Activated gamma-delta T cell (primary cell): ENCODE measurements at places on chromosomes 16 and 17.

GRCh38 chr16:71460941-71461340, 1.1 kb downstream of the ZNF23 start:
- no peak for DNase-seq

- DNase-seq = no peak
Measured at GRCh38 chr17:75594499-75595283, 7.1 kb downstream of the MYO15B start.

- no peak for DNase-seq
Measured at GRCh38 chr16:4911970-4912386, 25.0 kb downstream of the PPL start.

- no peak for DNase-seq
Measured at GRCh38 chr16:4612474-4612931, 2.2 kb downstream of the UBALD1 start.

- DNase-seq = no peak
Measured at GRCh38 chr16:16158741-16159374, 64.4 kb downstream of the ABCC6 start.

DNA sequence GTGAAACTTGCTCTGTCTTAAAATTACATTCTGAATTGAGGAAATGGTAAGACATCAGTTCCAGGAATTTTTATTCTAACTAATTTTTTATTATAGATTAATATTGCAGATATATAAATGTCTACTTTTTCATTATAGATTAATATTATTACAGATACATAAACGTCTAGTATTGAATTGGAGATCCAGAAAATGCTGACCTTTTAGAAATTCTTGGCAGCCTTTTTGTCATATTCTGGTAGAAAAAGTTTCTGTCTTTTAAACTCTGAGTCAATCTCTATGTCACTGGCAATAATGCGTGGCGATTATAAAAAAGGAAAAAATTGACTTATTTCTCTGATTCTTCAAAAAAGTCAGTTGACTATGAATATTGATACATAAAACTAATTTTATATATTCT, 8.7 kb downstream of the ERCC4 start:
- DNase-seq = no peak

DNA sequence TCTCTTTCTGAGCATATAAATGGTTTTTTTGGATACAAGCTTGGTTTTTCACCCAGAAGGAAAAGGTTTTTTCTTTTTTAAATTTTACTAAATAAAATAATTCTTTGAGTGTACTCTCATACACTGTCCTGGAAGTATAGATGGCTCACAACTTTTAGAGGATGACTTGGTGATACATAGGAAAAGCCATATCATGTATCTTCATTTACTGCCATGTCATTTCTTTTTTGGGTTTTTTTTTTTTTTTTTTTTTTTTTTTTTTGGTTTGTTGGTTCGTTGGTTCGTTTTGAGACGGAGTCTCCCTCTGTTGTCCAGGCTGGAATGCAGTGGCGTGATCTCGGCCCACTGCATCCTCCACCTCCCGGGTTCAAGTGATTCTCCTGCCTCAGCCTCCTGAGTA, 11.8 kb downstream of the OGFOD1 start:
- DNase-seq = no peak

GRCh38 chr16:51416926-51417325, 265.9 kb upstream of the SALL1 start:
- DNase-seq = no peak

DNA sequence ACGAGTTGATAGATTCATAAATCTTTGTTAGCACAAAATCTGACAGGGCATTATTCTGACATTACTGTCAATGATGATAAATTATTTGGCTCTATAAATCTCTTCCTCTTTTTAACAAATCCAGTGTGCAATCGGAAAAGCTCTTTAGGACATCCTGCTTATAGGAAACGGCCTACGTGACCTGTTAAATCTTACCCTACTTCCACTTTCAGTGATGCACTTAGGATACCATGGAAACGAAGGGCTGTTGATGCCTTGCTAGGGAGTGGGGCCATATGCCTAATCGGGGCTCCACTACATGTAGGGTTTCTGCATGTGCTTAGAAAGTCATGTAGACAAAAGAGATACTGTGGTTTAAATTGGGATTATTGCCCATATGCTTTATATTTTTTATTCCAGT, 27.2 kb downstream of the ZNF594 start:
- no peak for DNase-seq

GRCh38 chr16:68432701-68433100, 15.6 kb downstream of the SMPD3 start:
- DNase-seq = no peak

GRCh38 chr16:57049678-57050077, 42.7 kb upstream of the CPNE2 start:
- no peak for DNase-seq

- DNase-seq = no peak
Measured at GRCh38 chr17:80428363-80428762, 13.4 kb downstream of the ENDOV start.

DNA sequence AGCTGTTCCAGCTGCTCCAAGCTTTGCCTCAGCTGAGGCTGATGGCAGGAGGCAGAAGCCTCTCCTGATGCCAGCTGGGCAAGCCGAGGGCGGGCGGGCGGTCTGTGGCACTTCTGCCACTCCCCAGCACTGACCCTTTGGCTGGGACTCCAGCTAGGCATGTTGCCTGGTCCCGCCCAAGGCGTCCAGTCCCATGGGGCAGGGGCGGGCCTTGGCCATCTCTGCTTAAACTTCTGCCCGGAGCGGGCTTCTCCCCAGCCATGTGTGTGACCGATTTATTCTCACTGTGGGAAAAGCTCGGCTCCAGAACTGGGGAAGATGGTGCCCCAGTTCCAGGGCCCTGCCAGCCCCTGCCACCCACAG, 349.1 kb downstream of the SEC14L1 start:
- DNase-seq = no peak

- no peak for DNase-seq
Measured at GRCh38 chr16:82671741-82672140, 45.0 kb downstream of the CDH13 start.

GRCh38 chr17:36930583-36930900, 6.7 kb upstream of the LHX1 start:
- no peak for DNase-seq

- no peak for DNase-seq
Measured at GRCh38 chr17:72151565-72152386, 31.0 kb downstream of the SOX9 start.

DNA sequence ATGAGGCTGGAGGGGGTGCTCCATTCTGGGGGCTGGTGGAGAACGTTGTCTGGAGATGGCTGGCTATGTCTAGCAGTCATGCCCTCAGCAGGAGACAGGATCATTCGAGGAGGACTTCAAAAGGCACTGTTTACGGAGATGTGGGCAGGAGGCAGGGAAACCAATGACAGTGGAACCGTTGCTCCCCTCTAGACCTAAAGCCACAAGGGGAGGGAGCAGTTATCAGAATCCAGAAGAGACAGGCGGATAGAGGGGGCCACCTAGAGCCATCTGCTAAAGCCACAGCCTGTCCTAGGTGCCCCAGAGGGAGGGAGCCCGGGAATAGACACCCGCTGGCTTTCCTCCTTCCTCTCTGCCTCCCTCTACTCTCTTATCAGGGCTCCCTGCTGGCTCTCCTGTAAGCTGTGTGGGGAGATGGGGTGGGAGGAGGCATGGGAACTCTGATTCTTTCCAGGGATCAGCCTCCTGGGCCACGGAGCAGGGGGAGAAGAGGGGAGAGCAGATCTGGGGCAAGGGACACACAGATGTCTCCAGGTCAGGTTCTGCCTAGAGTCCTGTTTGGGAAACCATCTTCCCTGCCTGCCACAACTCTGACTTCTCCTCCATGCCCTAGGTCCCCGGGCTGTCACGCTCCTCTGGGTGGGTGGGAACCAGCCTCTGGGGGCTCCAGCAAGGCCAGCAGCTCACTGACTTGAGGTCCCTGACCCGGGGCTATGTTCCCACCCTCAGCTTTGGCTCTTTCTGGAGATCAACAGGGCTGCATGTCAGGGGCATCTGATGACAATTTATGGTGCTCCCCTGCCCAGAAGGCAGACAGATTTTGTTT, 42.3 kb downstream of the IRX3 start:
- DNase-seq = no peak

GRCh38 chr16:3173892-3174617, 13.9 kb upstream of the OR1F1 start:
- no peak for DNase-seq

- no peak for DNase-seq
Measured at GRCh38 chr17:29977836-29978235, 36.4 kb downstream of the EFCAB5 start.

DNA sequence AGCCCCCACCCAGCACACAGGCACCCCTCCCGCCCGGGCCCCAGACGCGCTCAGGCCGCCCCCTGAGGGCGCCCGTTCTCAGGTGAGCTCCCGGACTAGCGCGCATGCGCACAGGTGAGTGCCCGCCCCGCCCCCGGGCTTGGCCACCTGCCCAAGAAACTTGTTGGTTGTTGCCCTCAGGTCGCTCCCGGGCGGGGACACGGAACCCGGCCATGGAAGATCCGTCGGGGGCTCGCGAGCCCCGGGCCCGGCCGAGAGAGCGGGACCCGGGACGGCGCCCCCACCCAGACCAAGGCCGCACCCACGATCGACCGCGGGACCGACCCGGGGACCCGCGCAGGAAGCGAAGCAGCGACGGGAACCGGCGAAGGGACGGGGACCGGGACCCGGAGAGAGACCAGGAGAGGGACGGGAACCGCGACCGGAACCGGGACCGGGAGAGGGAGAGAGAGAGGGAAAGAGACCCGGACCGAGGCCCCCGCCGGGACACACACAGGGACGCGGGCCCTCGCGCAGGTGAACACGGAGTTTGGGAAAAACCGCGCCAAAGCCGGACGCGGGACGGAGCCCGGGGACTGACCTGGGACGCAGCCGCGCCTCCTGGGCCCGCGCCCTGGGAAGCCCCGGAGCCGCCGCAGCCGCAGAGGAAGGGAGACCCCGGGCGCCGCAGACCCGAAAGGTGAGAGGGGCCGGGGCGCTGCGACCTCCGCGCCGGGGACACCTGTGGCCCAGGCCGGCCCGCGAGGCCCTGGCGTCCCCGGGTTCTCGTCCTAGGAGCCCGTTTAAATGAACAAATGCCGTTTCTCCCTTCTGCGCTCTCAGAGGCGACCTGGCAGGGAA, at the start of gene MARVELD3:
MARVELD3 (plus strand) TSS at position 167 of the 840 bp plus-strand sequence; CDS start at position 213, 46 bp downstream.
- DNase-seq = no peak

DNA sequence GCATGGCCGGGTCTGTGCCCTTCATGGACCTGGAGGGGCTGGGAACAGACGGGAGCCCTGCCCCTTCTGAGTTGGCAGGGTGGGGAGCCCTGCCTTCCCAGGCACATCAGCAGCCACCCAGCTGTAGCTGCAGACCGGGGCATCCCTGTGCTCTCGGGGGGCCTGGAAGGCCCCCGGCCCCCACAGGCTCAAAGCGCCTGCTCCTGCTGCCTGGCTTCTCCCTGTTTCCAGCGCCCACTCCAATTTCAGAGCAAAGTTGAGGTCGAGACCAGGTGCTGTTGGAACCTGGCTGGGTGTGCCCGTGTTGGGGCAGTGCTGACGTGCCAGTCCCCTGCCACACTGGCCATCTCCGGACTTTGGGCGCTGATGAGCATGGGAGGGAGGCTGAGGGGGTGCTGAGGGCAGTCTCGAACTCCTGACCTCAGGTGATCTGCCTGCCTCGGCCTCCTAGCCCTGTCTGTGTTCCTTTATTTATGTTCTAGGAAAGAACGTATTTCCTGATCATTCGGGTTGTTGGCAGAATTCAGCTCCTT, 4.9 kb upstream of the PRSS27 start:
- DNase-seq = no peak

- no peak for DNase-seq
Measured at GRCh38 chr16:87701505-87701921, 64.3 kb downstream of the KLHDC4 start.

- no peak for DNase-seq
Measured at GRCh38 chr16:13106464-13106863, 205.1 kb downstream of the SHISA9 start.

GRCh38 chr17:82876149-82876548, 36.3 kb upstream of the ZNF750 start:
- no peak for DNase-seq

DNA sequence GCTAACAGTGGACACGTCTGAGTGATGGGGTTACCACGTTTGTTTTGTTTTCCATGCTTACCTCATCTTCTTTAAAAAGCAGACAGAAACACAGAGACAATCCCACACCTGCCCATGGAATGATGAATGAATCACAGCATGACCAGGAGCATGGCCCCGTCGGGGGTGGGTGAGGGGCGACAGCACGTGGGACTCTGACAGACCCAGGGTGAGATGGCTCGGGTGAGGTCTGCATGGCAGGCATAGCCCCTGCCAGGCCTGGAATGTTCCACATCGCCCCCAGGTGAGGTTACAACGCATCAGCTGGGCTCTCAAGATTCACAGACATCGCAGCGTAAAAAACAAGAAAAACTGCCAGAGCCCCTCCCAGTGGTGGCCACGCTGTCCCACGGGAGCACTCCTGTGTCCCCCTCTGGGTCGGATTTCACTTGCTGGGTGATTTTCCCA, 18.1 kb downstream of the SLC7A5 start:
- no peak for DNase-seq

DNA sequence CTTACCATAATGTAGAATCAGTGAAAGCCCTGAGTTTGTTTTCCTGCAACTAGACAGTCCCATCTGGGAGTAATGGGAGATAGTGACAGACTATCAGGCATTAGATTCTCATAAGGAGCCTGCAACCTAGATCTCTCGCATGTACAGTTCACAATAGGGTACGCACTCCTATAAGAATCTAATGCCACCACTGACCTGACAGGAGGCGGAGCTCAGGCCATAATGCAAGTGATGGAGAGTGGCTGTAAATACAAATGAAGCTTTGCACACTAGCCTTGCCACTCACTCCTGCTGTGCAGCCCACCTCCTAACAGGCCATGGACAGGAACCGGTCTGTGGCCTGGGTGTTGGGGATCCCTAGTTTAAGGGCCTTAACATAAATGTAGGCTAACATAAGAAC, 21.4 kb downstream of the THUMPD1 start:
- no peak for DNase-seq

DNA sequence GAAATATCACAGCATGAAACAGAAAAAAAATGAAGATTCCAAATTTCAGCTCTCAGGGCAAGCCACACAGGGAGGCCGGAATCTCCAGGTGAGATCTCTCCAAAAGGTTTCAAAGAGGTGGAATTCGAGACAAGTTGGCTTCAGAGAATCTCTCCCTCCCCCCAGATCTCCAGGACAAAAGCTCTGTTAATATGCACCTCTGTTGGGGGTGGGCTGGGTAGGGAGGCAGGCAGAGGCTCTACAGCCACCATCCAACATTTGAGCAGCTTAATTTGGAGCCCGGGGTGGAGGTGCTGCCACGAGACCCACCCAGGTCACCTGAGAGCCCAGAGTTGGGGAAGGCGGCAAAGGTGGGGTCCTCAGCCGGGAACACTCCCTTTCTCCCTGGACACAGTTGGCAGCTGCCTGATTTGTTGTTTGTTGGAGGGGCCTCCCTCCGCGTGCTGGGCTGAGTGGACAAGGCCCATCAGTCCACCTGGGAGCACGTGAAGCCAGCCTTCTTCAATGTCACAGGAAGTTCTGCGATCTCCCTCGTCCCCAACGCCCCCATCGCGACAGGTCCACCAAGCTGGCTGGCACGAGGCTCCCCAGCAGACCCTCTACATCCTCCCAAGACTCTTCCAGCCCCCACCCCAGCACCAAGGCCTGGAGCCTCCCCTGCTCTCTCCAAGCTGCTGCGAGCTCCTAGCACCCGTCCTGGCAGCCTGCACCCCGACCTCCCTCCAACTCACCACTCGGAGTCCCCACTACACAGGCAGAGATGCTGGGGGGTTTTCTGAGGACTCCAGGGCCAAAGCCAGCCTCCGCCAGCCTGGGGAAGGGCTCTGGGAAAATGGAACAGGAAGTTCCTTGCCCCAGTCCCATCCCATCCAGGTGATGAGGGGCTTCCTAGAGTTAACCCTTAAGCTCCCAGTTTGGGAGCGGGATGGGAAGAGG, at the start of gene ZSCAN10:
ZSCAN10 (minus strand) TSS at position 836 of the 936 bp plus-strand sequence. CDS start 6,357 bp downstream, outside the sequence.
- no peak for DNase-seq
